ENCODE measurements at places on chromosomes 16 and 17.

DNA sequence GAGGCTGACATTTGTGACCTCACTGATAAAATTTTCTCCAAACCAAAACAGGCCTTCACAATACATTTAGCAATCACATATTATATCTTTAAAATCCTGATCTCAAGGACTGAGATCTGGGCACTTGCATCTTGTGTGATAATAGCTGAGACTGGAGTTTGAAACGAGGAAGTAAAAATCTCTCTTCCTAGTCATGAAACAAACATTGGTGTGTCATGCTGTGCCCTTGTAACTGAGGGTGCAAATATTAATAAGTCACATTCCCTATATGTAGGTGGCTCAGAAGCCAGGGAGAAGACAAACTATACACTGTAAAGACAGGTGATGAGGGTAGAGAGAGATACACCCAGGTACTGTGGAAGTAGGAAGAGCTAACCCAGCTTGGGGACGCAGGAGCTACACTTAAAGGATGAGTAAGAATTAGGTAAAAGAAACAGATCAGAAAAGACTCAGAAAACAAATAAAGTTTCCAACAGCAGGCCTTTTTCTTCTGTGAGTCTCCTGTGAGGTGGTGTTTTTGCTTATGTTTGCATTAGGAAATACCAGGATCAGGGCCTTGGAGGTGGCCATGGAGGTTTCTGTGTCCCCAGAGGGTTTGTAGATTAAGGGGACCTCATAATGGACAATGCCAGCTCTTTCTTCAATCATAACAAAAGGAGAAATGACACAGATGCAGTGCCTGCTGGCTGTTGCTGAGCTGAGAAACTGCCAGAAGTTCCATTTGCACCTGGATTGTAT lies 335.7 kb downstream of the GRIN2A start:
- no peak for DNase-seq

DNA sequence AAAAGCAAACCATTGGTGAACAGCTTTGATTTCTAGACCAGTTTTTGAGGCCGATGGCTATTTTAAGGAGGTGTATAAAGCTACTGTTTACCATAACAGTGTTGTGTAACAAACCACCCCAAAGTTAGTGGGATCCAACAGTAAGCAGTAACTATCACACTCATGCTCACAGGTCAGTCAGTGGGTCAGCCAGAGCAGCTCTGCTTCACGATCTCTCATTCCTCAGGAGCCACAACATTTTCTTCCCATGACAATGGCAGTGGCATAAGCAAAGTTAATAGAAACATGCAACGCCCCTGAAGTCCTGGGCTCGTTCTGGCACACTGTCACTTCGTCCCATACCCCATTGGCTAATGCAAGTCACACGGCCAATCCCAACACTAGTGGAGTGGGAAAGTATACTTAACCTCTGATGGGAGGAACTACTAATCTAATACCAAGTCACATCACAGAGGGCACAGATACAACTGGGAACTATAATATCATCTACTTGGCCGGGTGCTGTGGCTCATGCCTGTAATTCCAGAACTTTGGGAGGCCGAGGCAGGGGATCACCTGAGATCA lies 28.0 kb upstream of the B4GALNT2 start:
- DNase-seq: no peak

- DNase-seq: no peak
Measured at GRCh38 chr17:40159456-40159855, 17.8 kb upstream of the RAPGEFL1 start.

- peak; percentile 60 for DNase-seq
Measured at GRCh38 chr17:81401723-81402529, 6.7 kb downstream of the BAHCC1 start.

GRCh38 chr17:27743281-27743885 lies 56.9 kb downstream of the NOS2 start:
- DNase-seq: no peak

GRCh38 chr16:80084614-80085013 lies 456.2 kb upstream of the DYNLRB2 start:
- no peak for DNase-seq

DNA sequence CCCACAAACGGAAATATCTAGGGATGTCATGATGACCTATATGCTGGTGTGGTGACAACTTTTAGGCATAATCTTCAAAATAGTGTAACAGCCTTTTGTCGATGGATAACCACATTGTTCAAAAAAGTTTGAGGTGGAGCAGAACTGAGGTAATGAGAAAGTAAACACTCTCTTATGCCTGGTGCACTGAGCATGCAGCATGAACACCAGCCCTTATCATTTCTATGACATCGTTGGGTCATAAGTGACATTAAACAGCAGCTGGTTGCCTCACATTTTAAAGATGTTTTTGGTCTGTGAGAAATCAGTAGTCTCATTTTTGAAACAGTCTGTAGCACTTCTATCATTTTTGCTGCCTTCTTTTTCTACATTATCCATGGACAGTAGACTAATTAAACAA lies 1.8 kb downstream of the KRT23 start:
- DNase-seq: no peak

GRCh38 chr17:49401971-49402611 lies 12.6 kb downstream of the PHB1 start:
- DNase-seq: no peak

DNA sequence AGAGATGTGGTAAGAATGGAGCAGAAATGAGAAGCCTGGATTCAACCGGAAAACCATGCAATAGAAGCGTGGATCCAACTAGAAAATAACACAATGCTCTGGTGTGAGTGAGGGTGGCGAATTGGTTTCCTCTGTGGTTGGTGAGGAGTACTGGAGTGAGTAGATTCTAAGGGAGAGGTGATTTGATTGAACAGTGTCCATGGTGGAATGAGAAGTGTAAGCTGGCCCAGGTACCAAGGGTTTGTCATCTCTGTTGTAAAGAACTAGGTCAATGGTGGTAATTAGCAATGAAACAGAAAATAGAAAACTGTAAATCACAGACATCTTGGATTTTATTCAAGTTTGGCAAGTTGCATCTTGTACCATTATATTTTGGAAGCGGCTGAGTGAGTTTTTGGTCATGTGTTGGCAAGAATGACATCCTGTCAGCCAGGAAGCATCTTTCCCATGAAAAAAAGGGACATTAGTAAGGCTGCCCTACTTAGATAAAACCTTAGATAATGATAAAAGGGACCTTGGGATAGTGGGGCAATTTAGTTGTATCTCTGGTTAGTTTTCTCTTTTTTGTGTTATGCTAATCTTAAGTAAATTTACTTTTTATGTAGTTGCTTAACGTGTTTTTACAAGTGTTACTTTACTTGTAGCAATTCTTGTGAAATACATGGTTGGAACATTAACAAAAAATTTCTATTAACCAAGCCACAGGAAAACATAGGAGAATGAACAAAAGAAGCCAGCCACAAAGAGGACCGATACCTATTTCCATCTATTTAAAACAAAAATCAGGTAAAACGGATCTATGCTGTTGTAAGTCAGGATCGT lies 20.9 kb downstream of the HSD17B2 start:
- no peak for DNase-seq

- DNase-seq: peak; percentile 90
Measured at GRCh38 chr16:71961066-71962039, 38.8 kb downstream of the PKD1L3 start.

DNA sequence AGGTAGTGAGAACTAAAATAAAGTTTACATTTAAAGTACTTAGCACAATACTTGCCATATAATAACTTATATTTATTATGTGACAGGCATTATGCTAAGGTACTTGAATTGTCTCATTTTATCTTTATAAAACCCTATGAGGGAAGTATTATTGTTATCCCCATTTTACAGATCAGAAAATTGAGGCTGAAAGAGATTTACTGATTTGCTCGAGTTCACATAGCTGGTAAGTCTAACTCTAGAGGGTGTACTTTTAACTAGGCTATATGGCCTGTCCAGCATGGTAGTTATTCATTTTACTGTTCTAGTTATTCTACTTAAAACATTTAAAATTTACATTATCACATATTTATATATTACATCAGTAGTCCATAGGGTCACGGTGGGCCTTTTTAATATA lies 113.3 kb upstream of the RBL2 start:
- no peak for DNase-seq

- DNase-seq: no peak
Measured at GRCh38 chr16:58709333-58709732, 24.8 kb upstream of the SLC38A7 start.

GRCh38 chr16:58119509-58119845 lies 9.7 kb downstream of the CFAP20 start:
- no peak for DNase-seq

DNA sequence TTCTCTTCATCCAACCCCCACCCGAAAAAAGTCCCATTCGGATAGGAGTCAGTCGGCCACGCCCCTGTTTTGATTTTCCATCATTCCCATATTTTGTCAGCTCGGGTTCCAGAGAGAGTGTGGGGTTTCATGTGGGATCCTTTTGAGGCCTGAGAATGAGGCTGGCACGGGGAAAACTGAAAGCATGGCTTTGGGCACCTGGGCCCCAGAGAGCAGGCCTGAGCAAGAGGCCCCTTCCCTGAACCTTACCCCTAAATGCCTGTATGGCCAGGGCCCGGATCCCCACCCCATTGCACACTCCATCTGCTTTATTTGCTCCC lies 4.6 kb upstream of the HOXB4 start:
- no peak for DNase-seq

DNA sequence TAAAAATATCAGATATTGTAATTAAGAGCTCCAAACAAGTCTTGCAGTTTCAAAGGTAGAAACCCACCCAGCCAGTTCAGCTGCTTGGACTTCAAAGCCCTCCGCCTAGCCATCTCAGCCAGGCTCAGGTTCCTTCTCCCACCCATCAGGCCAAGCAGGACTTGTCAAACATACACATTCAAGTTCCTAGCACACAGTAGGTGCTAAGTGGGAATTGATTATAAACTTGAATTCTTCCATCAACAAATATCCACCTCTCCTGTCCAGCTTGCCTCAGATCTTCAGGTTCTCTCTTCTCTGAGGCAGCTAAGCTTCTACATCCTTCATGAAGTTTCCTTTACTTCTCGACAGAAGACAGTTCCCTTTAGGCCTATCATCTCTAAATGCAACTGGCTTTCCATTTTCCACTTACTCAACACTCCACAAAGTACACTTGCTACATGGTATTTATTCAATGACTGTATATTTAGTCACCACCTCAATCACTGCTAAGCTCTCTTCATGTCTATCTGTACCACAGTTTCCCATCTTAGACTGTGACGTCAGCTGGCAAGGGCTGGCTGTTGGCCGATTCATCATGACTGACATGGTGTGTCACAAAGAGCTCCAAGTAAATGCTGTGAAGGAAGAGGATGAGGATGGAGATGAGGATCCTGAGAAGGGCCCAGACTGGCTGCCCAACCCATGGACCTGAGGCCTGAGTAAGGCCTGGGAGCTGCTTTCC lies 13.3 kb upstream of the COG7 start:
- DNase-seq: no peak

- no peak for DNase-seq
Measured at GRCh38 chr17:71004413-71004812, 835.1 kb downstream of the KCNJ2 start.

DNA sequence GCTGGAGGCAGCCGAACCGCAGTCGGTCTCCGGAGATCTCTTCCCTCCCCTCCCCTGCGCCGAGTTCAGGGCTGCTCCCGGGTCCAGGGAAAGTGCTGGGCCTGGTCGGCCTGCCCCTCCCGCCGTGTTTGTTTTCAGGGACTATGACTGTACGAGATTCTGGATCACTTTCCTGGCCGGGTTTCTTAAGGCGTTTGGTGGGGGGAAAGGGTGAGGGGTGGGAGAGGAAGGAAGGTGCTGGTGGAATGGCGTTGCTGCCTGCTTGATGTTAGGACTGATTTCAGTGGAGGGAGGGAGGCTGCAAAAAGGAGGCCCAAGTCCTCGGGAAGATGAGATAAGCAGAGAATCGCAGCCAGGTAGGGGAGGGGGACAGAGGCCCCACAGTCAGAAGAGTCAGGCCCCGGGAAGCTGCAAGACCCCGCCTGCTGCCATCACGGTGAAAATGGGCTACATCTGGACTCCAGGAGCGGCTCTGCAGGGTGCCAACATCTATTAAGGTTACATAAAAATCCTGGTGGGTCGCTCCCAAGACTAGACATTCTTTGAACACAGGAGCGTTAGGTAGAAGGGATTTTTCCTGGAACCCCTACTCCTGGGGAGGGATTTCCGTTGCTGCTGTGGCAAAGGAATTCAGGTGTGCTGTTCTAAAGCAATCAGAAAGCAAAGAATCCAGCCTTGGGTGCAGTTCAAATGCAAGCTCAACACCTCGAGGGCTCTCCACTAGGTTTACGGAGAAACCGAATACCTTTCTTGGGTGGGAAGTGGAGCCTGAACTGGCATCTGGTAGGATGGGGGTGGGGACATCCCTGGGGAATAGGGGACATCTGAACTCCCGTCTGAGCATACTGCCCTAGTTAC lies 1.2 kb downstream of the ARHGAP44 start:
- no peak for DNase-seq

DNA sequence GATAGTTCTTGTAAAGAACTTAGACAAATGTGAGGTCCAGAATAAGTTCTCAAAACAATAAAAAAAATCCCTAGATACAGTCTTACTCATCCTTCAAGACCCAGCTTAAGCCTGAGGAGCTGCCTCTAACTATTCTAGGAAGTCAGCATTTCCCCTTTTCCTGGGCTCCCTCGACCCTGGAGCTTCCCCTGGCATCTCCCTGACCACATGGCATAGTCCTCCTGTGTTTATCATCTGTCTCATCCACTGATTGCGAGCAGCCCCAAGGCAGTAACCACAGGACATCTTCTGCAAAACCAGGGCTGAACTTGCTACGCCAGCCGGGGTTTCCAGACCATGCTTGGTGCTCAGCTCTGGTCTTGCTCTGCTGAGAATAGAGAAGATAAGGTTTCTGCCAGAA lies 36.7 kb upstream of the NLRP1 start:
- DNase-seq: no peak

GRCh38 chr17:42754782-42755181 lies 6.2 kb upstream of the RAMP2 start:
- DNase-seq: no peak

- no peak for DNase-seq
Measured at GRCh38 chr16:88424587-88425235, 28.4 kb upstream of the ZFPM1 start.

GRCh38 chr17:75090871-75091854 lies 3.4 kb downstream of the SLC16A5 start:
- no peak for DNase-seq

GRCh38 chr17:77502626-77503292 lies 362.0 kb downstream of the SEC14L1 start:
- DNase-seq: no peak

- DNase-seq: peak; percentile 85
Measured at GRCh38 chr17:76262732-76263344, 2.3 kb upstream of the UBALD2 start.

- no peak for DNase-seq
Measured at GRCh38 chr17:10777131-10777807, 26.6 kb downstream of the TMEM238L start.

DNA sequence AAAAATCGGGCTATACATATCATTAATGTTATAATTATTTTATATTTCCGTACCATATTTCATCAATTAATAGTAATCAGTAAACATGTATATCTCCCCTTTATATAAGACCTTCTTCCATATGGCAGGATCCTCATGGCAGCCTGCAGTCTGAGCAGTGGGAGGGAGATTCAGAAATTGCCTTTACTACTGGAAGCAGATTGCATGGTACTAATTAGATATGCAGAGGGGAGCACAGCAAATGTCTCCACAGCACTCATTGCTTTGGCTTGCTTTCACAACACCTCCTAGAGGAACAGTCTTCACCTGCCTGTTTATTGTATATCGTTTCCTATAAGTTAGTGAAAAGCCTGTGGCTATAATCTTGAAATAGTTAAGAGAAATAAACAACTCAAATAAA lies 585.8 kb upstream of the GOT2 start:
- no peak for DNase-seq

Data from NAMALWA (cell line).